Posterior cingulate gyrus (tissue), 11 donors: ENCODE measurements at places on chromosomes 7 and 10.

DNA sequence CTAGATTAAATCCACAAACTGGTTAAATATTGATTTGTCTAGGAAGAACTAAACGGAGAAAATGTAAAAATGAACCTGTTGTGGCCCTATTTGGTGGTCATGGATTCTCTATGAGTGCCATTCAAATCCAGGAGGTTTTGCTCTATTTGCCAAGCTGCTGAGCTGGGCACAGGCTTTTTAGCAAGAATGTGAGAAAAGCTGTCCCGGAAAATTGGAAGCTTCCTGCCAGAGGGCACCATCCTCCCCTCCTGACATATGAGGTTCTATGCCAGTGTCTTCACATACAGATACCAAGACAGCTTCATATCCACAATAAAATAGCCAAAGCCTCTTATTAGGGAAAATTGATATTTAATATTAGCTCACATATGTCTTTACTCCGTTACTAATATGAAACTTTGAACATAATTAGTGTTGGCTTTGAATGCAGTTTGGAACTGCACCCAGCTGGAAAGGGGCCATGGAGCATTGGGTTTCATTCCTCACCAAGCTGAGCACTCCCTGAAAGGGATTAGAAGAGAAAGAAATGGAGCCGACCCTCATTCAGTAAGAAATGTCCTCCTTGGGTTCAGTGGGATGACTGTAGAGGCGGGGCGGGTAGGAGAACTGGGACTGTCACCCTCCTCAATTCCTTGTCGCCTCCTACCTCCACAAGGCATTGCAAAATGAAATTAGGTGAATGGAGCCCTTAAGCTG is 47.8 kb downstream of the NRCAM start:
- no peak for DNase-seq

- DNase-seq, result no peak
These were observed 9.4 kb downstream of the MYPN start for GRCh38 chr10:68118657-68119056.

DNA sequence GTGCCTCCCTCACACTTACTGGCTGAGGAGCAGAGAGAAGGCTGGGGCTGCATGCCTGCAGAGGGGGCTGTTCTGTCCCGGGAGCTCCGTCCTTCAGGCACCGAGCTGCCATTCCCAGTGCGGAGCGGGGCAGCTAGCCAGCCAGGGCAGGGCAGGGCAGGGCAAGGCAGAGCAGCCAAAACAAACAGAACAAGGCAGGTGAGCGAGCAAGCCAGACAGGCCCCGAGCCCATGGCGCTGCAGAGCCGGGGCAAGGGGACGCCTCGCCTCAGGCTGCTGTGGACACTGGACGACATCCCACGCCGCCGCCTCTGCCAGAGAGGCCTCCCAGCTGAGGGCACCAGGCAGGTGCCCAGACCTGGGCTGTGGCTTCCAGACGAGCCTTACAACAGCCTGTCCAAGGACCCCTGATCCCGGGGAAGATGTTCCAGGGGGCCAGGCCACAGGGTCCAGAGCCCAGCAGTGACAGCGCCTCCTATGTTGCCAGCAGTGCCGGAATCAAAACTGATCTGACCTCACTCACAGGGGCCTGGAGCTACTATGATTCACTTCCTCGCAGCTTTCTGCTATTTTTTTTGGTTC is 8.2 kb upstream of the NDST2 start:
- DNase-seq, result no peak

- DNase-seq, result peak; percentile 72
These were observed 235.3 kb downstream of the CCDC3 start for GRCh38 chr10:12766223-12766622.

- DNase-seq, result no peak
These were observed 23.1 kb downstream of the AGAP3 start for GRCh38 chr7:151109094-151110048.

DNA sequence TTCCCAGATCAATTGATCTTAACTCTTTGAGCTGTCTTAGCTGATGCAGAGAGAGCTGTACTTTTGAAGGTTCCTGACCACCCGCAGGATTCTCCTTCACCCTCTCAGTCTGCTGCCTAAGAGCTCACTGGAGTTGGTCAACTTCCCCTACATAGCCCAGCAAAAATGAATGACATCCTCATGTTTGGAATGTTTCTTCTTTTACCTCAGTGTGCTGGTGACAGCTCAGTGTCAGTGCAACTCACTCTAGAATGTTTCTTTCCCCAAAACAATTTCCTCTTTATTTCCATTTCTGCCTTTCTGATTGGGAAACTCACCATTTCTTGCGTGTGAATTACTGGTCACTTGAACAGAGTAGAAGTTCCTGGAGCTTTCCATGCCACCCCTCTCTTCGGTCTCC is 48.7 kb downstream of the LSMEM1 start:
- no peak for DNase-seq

DNA sequence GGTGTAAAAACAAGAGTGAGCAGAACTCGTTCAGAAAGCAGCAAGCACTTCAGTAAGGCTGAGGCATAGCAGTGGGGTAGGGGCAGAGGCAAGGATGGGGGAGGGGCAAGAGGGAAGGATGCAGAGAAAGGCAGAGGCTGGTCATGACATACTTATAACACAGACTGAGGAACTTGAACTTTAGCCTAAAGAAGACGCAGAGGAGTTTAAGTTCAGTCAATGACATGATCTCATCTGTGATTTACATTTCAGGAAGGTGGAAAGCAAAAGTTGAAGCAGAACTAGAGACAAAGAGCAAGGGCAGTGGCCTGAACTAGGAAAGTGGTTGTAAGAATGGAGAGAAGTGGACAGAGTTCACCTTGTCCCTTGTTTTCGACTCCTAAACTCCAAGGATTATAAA is 15.8 kb downstream of the MACC1 start:
- no peak for DNase-seq

- no peak for DNase-seq
These were observed 35.0 kb downstream of the HDAC9 start for GRCh38 chr7:18530224-18531179.

GRCh38 chr10:27440021-27440420 is 64.1 kb upstream of the RAB18 start:
- DNase-seq, result no peak

GRCh38 chr7:38465956-38466355 is 165.2 kb downstream of the AMPH start:
- DNase-seq, result no peak

DNA sequence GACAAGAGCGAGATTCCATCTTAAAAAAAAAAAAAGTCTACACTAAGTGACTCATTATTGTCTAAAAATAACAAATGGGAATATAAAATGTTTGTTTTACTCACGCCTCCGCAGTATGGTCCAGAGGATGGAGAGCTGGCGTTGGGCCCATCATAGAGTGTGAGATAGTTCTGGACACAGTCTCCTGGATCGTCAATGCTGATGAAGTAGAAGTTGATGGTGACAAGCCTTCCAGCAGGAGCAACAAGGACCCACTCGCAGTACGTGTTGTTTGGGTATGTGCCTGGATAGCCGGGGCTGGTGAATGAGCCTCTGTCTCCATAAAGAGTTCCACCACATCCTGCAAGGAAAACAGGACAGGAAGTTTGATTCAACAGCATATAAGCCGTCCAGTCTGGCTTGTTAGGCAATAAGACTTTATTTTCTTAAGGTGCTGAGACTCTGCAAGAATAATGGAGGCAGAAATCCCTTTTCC is 11.5 kb upstream of the RSU1 start:
- DNase-seq, result no peak

DNA sequence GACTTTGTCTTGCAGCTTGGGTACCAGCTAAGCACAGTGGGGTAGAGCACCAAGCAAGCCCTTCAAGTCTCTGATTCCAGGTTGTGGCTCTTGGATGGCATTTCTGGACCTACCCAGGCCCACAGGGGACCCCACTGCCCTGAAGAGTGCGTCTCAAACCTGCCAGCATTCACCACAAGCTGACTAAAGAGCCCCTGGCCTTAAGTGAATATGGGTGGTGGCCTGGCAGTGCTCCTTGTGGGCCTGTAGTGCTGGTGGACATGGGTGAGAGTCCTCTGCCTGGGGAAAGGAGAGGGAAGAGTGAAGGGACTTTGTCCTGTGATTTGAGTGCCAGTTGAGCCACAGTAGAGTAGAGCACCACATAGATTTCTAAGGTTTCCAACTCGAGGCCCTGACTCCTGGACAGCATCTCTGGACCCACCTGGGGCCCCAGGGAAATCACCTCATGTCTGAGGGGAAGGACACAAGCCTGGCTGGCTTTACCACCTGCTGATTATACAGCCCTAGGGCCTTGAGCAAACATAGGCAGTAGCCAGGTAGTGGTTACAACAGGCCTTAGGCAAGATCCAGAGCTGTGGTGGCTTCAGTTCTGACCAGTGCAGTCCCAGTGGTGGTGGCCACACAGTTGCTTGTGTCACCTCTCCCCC is 23.7 kb downstream of the GSDME start:
- no peak for DNase-seq

GRCh38 chr7:41916450-41916927 is 213.6 kb upstream of the INHBA start:
- no peak for DNase-seq
